ENCODE measurements at places on chromosomes 12 and 14.

GRCh38 chr12:11980115-11980514, 90.6 kb upstream of the BCL2L14 start:
- no peak overlapping the region for H3K27ac ChIP-seq
- no peak for DNase-seq
- H3K4me1 ChIP-seq: no peaks in the 10 kb centered on the region
- H3K27me3 ChIP-seq: no peaks in the 10 kb centered on the region
- no peak overlapping the region for H3K4me3 ChIP-seq

DNA sequence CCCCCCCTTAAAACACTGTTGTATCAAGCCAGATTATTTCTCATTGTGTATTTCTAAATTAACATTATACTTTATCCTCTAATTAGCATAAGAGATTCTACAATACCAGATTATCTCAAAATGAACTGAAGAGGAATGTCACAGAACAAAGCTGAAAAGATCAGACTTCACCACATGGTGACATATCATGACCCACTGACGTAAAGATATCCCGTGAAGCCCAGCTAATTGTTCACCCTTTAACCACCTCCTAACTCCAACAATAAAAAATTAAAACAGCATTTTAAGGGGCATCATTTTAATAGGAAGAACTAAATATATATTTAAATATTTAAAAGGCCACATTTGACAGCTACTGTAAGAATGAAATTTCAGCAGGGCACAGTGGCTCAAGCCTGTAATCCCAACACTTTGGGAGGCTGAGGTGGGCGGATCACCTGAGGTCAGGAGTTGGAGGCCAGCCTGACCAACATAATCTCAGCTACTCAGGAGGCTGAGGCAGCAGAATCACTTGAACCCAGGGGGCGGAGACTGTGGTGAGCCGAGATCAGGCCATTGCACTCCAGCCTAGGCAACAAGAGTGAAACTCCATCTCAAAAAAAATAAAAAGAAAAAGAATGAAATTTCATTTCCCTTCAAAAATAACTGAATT, 29.0 kb downstream of the CDK17 start:
- no peaks in the 10 kb centered on the region for H3K4me1 ChIP-seq
- no peak for DNase-seq
- no peaks in the 10 kb centered on the region for H3K36me3 ChIP-seq
- H3K27me3 ChIP-seq: no peaks in the 10 kb centered on the region

DNA sequence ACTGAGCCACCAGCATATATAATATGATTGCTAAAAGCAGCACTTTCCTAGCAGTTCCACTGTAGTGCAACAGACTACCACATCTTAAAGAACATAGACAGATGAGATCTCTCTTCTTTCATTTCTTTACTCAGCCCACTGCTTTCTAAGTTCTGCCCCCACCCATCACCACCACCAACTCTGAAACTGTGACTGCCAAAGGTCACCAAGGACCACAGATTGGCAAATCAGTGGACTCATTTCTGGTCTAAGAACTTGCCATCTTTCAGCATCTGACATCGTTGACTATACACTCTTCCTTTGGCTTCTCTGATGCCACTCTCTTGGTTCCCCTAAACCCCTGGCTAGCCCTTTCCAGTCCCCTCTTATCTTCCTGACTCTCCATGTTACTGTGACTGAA, 38.4 kb downstream of the IFNG start:
- H3K4me3 ChIP-seq: no peak overlapping the region
- no peaks in the 10 kb centered on the region for H3K36me3 ChIP-seq
- H3K27ac ChIP-seq: no peak overlapping the region
- no peaks in the 10 kb centered on the region for H3K4me1 ChIP-seq
- no peak for DNase-seq
- H3K27me3 ChIP-seq: no peaks in the 10 kb centered on the region

DNA sequence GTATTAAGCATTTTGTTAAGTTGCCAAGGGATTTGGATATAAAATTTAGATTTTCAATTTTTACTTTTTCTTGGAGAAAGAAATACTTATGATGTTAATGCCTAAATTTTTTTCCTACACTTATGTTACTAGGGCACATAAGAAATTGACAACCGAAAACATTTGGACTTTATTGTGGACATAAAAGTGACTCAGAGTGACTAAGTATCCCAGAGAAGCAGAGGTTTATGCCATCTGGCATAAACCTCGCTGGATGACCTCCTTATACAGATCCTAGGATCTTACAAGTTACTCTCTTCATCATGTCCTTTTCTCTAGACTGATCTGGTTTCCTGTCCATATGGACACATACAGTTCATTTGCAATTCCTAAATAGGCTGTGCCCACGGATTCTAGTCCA, 89.8 kb downstream of the RERG start:
- no peaks in the 10 kb centered on the region for H3K36me3 ChIP-seq
- no peak overlapping the region for H3K4me3 ChIP-seq
- no peak for DNase-seq
- H3K27ac ChIP-seq: no peak overlapping the region
- no peaks in the 10 kb centered on the region for H3K4me1 ChIP-seq

- no peaks in the 10 kb centered on the region for H3K36me3 ChIP-seq
- H3K27me3 ChIP-seq: no peaks in the 10 kb centered on the region
- no peak for DNase-seq
- H3K4me3 ChIP-seq: peak overlapping the region; percentile 16
- H3K27ac ChIP-seq: no peak overlapping the region
Observed at GRCh38 chr12:57237932-57238853, 8.7 kb downstream of the SHMT2 start.

DNA sequence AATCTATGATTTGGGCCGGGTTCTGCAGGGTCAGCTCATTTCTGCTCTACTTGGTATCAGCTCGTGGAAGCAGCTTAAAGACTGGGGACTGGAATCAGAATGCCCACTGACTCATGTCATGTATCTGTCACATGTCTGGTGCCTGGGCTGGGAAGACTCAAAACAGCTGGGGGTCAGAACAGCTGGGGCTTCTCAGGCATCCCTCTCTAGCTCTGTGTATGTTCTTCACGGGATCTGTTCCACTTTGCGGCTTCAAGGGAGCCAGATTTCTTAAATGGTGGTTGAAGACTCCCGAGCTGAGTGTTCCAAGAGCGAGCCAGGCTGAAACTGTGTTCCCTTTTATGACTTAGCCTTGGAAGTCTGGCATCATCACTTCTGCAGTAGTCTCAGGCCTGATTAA, 11.9 kb downstream of the AEBP2 start:
- H3K4me3 ChIP-seq: no peak overlapping the region
- H3K36me3 ChIP-seq: no peaks in the 10 kb centered on the region
- H3K27me3 ChIP-seq: no peaks in the 10 kb centered on the region
- H3K27ac ChIP-seq: no peak overlapping the region

DNA sequence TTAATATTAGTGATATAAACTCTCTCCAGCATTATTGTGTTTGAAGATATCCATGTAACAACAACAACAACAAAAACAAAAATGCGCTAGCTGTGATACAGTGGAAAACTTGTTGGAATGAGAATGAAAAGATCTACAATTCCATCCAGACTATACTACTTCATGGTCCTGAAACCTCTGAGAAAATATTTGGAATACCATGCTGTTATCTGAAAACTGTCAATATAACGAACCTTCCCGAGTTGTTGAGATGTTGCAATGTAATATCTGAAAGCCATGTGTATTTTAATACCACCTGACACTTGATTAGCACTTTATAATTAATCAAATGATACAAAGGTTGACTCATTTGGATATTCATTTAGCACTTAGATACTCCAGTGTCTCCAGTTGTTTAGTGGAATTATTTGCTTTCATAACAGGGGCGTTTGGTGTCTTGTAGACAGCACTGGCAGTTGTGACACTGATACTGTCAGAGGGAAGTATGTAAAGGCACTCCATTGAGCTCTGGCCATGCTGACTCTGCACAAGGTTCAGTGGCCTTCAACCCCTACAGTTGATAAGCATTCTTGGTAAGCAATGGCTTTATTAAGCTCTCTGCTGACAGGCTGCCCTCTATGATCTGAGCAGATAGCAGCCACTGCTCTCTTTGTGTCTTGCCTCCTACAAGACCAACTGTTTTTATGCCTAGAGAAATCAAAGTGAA, 447.1 kb upstream of the SEL1L start:
- DNase-seq: no peak
- no peak overlapping the region for H3K4me3 ChIP-seq
- no peaks in the 10 kb centered on the region for H3K27me3 ChIP-seq
- H3K4me1 ChIP-seq: no peaks in the 10 kb centered on the region

GRCh38 chr12:42568952-42569915, 20.3 kb downstream of the PRICKLE1 start:
- H3K27ac ChIP-seq: no peak overlapping the region
- no peaks in the 10 kb centered on the region for H3K4me1 ChIP-seq
- no peaks in the 10 kb centered on the region for H3K36me3 ChIP-seq
- H3K4me3 ChIP-seq: no peak overlapping the region

- H3K4me3 ChIP-seq: no peak overlapping the region
- no peaks in the 10 kb centered on the region for H3K4me1 ChIP-seq
- H3K36me3 ChIP-seq: peaks cover 13% of the 10 kb centered on the region
- DNase-seq: no peak
- no peak overlapping the region for H3K27ac ChIP-seq
- H3K27me3 ChIP-seq: no peaks in the 10 kb centered on the region
Observed at GRCh38 chr14:64746298-64747250, 42.4 kb downstream of the PLEKHG3 start.

GRCh38 chr12:123153906-123154305, 3.0 kb upstream of the PITPNM2 start:
- peaks cover 6% of the 10 kb centered on the region for H3K4me1 ChIP-seq
- H3K36me3 ChIP-seq: no peaks in the 10 kb centered on the region
- no peak overlapping the region for H3K4me3 ChIP-seq
- no peak for DNase-seq

DNA sequence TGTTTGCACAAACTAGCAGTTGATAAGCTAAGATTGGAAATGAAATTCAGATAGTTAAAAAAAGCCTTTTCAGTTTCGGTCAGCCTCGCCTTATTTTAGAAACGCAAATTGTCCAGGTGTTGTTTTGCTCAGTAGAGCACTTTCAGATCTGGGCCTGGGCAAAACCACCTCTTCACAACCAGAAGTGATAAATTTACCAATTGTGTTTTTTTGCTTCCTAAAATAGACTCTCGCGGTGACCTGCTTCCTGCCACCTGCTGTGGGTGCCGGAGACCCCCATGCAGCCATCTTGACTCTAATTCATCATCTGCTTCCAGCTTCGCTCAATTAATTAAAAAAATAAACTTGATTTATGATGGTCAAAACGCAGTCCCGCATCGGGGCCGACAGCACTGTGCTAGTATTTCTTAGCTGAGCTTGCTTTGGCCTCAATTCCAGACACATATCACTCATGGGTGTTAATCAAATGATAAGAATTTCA, 335.6 kb downstream of the TMEM121 start:
- H3K36me3 ChIP-seq: no peaks in the 10 kb centered on the region
- H3K27ac ChIP-seq: no peak overlapping the region
- DNase-seq: no peak
- H3K4me3 ChIP-seq: no peak overlapping the region
- no peaks in the 10 kb centered on the region for H3K4me1 ChIP-seq

DNA sequence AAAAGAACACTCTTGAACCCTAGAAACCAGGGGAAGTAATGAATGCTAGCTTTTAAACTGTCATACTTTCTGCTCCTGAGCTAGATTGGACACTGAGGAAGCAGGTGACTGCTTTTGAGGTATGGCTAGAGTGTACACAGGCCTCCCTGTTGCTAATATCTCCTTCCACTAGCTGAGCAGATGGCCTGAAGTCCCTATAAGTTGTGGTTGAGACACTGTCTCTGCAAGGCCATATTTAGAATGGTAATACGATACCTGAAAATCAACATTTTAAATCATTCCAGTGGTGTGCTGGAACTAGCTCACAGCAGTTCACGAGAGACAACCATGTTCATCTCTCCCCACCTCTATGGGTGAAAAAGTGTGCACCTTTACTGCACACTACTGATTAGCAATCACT, 46.4 kb upstream of the BMP4 start:
- H3K27ac ChIP-seq: no peak overlapping the region
- DNase-seq: no peak
- no peaks in the 10 kb centered on the region for H3K36me3 ChIP-seq
- no peak overlapping the region for H3K4me3 ChIP-seq
- H3K27me3 ChIP-seq: no peaks in the 10 kb centered on the region

- DNase-seq: no peak
- H3K4me1 ChIP-seq: no peaks in the 10 kb centered on the region
- no peaks in the 10 kb centered on the region for H3K27me3 ChIP-seq
- H3K4me3 ChIP-seq: no peak overlapping the region
- H3K27ac ChIP-seq: no peak overlapping the region
Observed at GRCh38 chr14:20048202-20048601, 11.6 kb upstream of the OR4L1 start.

GRCh38 chr14:38168416-38168815, 39.3 kb upstream of the SSTR1 start:
- DNase-seq: no peak
- H3K36me3 ChIP-seq: no peaks in the 10 kb centered on the region
- no peak overlapping the region for H3K27ac ChIP-seq
- no peaks in the 10 kb centered on the region for H3K4me1 ChIP-seq
- no peaks in the 10 kb centered on the region for H3K27me3 ChIP-seq
- no peak overlapping the region for H3K4me3 ChIP-seq

GRCh38 chr12:123363740-123364531, 711 bp downstream of the SBNO1 start:
- peaks cover 7% of the 10 kb centered on the region for H3K4me1 ChIP-seq
- H3K27ac ChIP-seq: peak overlapping the region; percentile 97
- H3K4me3 ChIP-seq: peak overlapping the region; percentile 81

GRCh38 chr14:63431466-63431865, 111.7 kb downstream of the PPP2R5E start:
- no peaks in the 10 kb centered on the region for H3K36me3 ChIP-seq
- H3K27me3 ChIP-seq: no peaks in the 10 kb centered on the region
- H3K4me3 ChIP-seq: no peak overlapping the region
- H3K27ac ChIP-seq: no peak overlapping the region
- H3K4me1 ChIP-seq: no peaks in the 10 kb centered on the region
- DNase-seq: no peak

DNA sequence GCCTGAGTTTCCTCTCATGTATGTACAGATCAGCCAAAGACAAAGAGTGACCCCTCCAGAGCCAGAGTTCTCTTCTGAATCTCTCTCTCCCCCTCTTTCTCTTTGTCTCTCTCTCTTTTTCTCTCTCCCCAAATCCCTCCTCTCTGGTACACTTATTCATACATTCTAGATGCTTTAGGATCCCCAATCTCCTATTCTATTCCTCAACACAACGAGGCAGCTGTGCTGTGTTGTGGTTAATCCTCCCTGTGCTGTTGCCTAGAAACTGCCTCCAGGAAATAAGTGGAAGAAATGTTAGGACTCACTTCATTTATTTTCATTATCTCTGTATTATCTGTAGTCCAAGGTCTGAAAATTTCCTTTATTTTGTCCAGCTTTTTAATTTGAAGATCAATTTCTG, 350.5 kb upstream of the OR4E1 start:
- no peak overlapping the region for H3K4me3 ChIP-seq
- no peaks in the 10 kb centered on the region for H3K36me3 ChIP-seq
- no peaks in the 10 kb centered on the region for H3K4me1 ChIP-seq
- DNase-seq: no peak
- H3K27me3 ChIP-seq: no peaks in the 10 kb centered on the region

- no peaks in the 10 kb centered on the region for H3K27me3 ChIP-seq
- H3K27ac ChIP-seq: no peak overlapping the region
- H3K36me3 ChIP-seq: no peaks in the 10 kb centered on the region
- no peak overlapping the region for H3K4me3 ChIP-seq
Observed at GRCh38 chr12:42957561-42958290, 368.2 kb upstream of the PRICKLE1 start.

GRCh38 chr14:104739546-104740516, 13.1 kb upstream of the SIVA1 start:
- H3K27ac ChIP-seq: no peak overlapping the region
- no peaks in the 10 kb centered on the region for H3K27me3 ChIP-seq
- no peaks in the 10 kb centered on the region for H3K4me1 ChIP-seq
- H3K36me3 ChIP-seq: no peaks in the 10 kb centered on the region
- DNase-seq: no peak

- no peak overlapping the region for H3K4me3 ChIP-seq
- no peaks in the 10 kb centered on the region for H3K36me3 ChIP-seq
- H3K27me3 ChIP-seq: no peaks in the 10 kb centered on the region
- no peak overlapping the region for H3K27ac ChIP-seq
- no peaks in the 10 kb centered on the region for H3K4me1 ChIP-seq
Observed at GRCh38 chr12:5509557-5509956, 77.6 kb downstream of the NTF3 start.
